LNCaP clone FGC (cell line): ENCODE measurements at places on chromosomes 5 and 9.

- DNase-seq = no peak
These were observed 2.5 kb downstream of the SH3PXD2B start for GRCh38 chr5:172451771-172452197.

GRCh38 chr9:129126749-129127618, 15.8 kb downstream of the PTPA start:
- no peak for DNase-seq

- DNase-seq = peak; percentile 56
These were observed 75.7 kb upstream of the GLIS3 start for GRCh38 chr9:4375424-4376200.

DNA sequence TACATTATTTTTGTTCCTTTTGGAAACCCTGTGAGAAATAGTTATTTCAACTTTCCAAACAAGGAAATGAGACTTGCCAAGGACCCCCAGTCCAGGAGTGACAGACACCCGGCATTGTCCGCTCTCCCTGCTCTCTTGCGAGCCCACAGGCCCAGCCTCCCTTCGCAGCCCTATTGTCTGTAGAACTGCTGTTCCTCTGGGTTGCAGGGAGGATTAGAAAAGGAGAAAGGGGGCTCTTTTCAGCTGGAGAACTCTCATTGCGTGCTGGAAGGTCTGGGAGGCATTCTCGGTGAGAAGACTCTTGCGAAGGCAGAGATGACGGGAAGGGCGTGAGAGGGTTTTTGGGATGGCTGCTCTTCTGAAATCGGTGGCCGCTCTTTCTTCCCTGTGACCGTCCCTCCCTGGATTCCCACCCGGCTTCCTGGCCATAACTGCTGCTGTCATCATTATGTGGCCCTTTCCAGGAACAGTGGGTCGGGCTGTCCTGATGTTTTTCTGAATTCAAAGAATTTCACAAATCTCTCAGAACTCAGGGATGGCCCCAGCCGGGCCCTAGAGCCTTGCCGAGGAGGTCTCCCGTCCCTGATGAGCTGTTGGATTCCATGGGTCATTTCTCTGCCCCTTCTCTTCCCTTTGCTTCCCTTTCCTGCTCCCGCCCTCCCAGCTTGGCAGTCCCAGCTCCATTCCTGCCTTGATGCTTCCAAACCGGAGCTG, 29.8 kb downstream of the STC2 start:
- no peak for DNase-seq

- no peak for DNase-seq
These were observed 3.5 kb upstream of the MPDZ start for GRCh38 chr9:13282998-13283397.

DNA sequence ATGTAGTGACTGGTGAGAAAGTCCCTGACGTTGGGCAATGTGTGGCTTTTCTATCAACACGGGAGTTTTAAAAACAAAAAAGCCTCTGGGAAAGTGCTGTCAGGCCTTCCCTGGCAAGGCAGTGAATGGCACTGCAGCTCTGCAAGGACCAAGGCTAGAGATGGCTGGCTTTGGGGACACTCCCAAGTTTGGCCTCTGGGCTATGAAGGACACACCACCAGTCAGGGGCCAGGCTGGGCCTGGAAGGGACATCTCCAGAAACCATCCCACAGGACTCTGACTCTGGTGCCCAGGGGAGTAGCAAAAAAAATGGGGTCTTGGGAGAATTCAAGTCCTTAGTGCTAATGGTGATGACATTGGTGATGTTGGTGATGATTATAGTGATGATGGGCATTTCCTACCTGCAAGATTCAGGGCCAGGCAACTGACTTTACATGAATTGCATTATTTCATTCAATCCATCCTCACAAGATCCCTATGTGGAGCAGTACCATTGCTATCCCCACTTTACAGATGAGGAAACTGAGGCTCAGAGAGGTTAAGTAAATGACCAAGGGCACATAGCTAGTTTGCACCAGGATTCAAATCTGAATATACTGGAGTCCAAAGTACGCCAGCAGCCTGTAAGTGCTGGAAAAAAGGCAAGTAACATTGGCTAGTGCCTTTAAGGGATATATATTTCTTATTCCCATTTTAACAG, 2.6 kb upstream of the PPARGC1B start:
- no peak for DNase-seq

DNA sequence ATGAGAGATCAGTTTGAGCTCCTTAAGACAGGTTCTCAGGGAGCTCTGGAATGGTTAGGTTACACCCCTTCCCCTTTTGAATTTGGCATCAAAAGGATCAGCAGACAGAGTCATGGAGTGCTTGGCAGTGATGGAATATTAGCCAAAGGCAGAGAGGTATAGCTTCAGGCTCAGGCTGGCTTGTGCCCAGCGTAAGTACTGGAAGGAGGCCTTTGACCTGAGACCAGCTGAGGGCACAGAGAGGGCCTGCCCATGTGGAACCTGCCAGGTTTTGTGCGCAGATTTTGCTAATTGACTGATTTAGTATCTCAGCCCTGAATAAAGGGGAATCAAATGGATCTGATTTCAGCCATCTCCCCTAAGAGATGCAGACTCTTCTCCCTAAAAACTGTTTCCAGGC, 81.5 kb downstream of the RGS3 start:
- DNase-seq = no peak

- no peak for DNase-seq
These were observed 16.0 kb downstream of the TRMO start for GRCh38 chr9:97906236-97906831.

GRCh38 chr5:27773166-27773565, 734.8 kb upstream of the CDH9 start:
- no peak for DNase-seq

DNA sequence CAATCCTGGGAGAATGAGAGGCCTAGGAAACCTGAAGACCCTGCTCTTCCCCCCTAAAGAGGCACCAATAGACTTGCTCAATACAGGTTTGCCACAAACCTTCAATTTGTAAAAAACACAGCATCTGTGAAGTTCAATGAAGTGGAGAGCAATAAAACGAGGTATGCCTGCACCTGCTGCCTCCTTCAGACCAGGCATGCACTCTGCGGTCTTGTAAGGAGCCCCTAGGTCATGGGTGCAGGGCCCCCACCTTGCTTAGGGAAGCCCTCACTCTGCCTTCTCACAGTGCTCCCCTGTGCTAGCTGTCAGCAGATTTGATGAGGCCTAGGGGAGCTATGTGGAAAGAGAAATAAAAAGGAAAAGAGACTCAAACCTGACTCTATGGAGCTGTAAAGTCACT, 72.1 kb upstream of the GALNT10 start:
- no peak for DNase-seq

DNA sequence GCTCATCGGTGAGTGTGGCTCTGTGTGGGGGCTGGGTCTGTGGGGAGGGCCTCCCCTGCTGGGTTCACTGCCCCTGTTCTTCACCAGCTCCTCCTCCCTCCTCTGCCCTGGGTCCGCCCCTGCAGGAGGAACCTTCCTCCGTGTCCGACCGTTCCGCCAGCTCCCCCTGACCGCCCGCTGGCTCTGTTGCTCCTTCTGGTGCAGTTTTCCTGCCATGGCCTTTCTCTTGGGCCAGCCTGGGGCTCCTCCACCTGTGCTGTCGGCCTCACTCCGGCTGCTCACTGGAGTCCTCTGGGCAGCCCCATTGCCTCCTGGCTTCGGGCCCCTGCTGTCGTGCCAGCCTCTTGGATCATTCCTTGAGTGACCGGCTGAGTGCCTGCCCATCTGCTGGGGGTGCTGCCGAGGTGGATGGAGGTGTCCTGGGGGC, 12.3 kb downstream of the RNU6ATAC start:
- no peak for DNase-seq

- no peak for DNase-seq
These were observed 340.2 kb downstream of the NDUFS4 start for GRCh38 chr5:53900677-53901076.

DNA sequence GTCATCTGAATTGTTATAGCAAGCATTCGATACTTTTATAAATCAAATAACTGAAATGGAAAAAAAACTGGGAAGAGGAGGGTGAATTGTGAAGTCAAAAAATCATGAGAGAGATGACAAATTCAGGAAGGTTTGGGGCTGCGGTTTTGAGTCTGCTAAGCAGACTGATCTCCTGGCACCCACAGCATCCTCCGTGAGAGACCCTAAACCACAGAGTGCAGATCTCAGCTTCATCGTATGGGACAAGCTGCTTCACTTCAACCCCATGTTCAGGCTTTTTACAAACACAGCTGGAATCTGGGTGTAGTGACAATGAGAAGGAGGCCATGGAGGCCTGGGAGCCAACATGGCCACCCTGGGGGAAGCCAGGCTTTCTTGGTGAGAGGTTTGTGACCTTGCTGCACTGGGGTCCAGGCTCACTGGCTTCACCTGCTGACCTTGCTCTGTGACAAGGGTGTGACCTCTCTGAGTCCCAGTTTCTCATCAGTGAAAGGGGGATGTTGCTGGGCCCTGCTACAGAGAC, 19.4 kb downstream of the USP20 start:
- DNase-seq = no peak

DNA sequence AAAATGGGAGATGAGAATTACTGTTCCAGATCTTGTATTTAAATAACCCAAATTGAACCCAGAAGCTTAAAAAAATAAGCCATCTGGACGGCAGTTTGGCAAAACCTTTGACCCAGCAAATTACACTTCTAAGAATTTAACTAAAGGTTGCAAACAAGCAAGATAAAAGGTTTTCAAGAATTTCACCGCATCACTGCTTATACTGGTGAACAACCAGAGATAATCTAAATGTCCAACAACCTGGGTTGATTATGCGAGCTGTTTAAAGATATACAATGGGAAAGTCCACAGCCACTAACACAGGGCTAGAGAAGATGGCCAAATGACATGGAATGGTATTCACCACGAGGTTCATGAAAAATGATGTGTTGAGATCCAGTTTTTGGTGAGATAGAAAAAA, 149.3 kb downstream of the GNAQ start:
- DNase-seq = no peak

DNA sequence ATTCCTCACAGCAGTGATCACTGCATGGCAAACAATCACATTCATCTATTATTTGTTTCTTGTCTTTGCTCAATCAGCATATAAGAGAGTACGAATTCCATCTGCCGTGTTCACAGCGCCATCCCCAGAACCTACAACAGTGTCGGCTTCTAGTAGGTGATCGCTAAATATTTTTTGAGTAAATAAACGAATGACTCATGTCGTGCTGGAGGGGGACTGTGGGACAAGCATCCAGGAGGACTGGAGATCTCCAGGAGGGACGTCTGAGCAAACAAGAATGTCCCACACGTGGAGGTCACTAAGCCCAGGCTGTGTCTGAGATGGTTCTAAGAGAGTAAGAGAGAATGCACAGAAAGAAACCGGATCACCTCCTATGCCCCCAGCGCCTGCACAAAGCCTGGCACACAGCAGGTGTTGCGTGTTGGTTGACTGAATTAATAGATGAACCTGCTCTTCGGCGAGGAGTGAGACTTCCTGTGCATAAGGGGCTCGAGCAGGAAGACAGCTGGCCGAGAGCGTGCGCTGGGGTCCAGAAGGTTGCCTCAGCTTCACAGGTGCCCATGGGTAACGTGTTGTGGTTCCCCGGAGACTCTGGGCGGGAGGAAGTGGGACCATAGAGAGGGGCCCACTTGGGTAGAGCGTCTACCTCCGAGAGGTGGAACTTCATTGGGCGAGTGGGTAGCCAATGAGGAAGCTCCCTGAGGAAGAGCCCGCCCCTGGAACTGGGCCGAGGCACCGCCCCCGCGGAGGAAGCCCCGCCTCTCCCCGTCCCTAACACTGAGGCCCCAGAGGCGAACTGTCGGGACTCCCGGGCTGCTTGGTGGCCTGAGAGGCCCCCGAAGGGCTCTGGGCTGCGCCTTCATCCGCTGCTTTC, 193.0 kb downstream of the MELK start:
- no peak for DNase-seq

GRCh38 chr5:92505145-92505544, 1075.9 kb downstream of the NR2F1-AS1 start:
- no peak for DNase-seq

DNA sequence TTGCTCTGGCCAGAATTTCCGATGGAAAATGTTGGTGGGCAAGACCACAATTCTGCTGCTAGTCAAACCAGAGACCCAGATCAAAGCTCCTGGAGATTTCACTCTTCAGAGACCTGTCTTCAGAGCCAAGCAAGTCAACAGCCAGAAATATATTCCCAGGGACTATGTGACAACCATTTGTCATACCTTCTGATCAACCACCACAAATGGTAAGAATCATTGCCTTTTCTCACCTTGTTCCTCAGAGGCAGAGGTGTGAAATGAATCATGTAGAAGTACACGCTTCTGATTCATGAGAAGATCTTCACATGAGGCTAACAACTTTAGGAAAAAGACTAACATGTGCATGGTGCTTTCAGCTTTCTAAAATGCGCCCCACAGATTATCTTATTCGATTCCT, 53.5 kb downstream of the SUSD1 start:
- no peak for DNase-seq

GRCh38 chr9:128629136-128629535, 27.5 kb downstream of the DYNC2I2 start:
- DNase-seq = no peak

DNA sequence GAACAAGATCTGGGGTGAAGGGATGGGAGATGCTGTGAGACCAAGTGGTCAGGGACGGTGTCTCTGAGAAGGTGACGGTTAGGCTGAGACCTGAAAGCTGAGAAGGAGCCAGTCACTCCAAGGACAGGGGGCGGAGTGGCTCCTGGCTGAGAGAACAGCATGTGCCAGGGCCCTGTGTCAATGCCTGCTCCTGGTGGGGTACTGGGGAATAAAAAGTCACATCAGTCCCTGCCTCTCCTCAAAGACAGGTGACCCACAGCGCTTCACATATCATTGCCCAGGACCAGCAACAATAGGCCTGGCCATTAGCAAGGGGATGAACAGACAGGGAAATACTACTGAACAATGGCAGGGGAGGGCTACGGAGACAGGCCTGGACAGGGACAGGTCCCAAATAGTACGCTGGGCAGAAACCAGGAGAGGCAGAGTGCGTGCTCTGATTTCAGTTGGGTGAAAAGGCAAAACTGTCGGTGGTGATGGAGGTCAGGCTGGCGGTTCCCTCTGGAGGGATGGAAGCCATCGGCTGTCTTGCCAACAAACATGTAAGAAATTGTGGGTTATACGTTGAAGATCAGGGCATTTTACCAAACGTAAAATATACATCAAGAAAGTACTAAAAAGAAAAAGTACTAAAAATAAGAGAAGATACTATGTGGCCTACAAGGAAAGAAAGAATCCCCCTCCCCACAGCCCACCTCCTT, 64.3 kb downstream of the C9orf50 start:
- no peak for DNase-seq

- DNase-seq = no peak
These were observed 425.6 kb downstream of the KIAA0825 start for GRCh38 chr5:94192658-94193391.

- DNase-seq = no peak
These were observed 16.4 kb downstream of the DAP start for GRCh38 chr5:10744681-10745080.
